ENCODE measurements at places on chromosomes 5 and 9. TPM values are rescaled to one million over a fixed set of nuclear protein-coding genes. Genes with fewer than 3 reads are reported as not detected.

GRCh38 chr5:53917095-53917494 lies 356.7 kb downstream of the NDUFS4 start:
- no peak for DNase-seq

DNA sequence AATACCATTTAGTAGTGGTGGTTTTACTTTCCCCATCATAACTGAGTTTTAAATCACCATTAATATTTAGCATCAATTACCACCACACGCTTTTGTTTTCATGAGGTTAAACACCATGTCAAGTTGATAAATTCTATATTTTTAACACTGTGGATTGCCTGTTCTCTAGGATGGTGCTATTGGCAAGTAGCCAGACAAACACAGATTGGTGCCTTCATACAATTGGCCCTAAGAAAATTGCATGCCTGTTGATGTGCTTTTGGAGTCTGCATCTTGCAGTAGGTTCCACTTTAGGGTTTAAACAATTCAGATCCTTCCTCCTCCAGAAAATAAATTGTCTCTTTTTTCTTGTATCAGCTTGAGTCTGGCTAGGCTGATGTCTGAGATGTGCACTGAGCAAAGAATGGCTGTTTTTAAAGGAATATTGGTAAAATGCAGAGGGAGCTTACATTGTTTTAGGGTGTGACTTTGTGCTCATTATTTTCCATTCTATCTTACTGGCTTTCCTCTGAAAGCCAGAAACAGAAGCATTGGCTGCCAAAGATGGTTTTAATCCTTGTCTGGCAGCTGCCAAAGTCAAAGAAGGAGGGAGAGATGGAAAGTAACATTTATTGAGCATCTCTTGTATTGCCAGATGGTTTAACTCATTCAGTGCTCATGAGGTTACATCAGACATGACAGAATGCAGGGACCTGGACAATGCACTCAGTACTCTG lies 19.6 kb upstream of the MAN2A1 start:
- no peak for DNase-seq

DNA sequence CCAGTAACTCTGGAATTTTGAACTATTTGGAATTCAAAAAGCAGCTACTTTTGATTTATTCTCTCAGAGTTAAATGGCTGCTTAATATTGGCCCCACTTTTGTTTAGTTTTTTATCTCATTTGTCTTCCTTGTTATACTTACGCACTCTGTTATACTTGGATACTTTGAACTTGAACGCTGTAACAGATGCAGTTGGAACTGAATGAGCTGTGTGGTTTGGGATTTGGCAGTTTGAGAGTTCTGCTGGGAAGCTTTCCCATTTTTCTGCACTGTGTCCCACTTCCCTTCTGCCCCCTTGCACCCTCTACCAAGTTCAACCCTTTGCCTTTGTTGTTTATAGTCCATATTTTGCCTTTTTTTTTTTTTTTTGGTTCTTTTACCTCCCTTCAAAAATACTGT lies 3.8 kb downstream of the RHOBTB3 start:
- DNase-seq, result no peak

Gene TMOD1
- 7.3 TPM for total RNA-seq

Gene SLC28A3
- total RNA-seq, result 0.41 TPM

GRCh38 chr9:77982581-77983319 lies 48.9 kb downstream of the GNAQ start:
- DNase-seq, result no peak

- no peak for DNase-seq
These were observed 111.7 kb upstream of the NEK6 start for GRCh38 chr9:124146031-124146561.

DNA sequence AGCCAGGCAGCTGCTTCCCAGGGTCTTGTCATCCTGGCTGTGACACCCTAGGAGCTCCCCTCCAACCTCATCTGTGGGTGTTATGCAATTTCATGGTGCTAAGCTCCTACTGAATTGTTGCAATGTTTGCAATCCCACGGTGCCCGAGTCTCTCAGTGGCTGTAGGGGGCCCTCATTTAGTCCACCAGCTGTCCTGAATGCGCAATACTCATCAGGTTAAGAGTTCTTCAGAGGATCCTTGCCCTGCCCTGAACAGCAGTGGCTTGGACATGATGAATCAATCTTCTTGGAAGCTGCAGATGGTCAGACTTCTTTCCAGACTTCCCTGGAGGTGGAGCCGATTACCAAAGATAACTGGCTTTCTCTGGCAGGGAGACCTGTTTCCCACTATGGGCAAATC lies 584.1 kb downstream of the CCDC171 start:
- no peak for DNase-seq

Gene OR1J2
- not detected for total RNA-seq

DNA sequence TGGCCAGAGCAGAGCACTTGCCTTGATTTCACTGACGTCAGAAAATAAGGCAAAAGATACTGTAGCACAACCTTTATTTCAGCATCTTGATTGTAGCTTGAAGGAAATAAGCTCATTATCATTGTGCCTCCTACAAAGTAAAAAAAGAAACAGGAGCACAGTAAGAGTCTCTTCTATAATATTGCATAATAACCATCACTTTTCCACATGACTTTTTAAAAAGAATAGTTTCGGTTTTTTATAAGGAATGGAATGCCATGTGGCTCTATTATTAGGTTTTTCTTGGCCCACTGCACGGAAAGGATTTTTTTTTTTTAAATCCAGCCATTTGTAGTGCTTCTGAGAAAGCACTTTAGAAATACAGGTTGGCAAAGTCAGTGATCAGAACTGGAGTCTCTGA lies 655.3 kb downstream of the LRRC70 start:
- no peak for DNase-seq

- no peak for DNase-seq
These were observed 576.9 kb upstream of the SGCD start for GRCh38 chr5:155750101-155750500.

Gene CTSV
- 6.3 TPM for total RNA-seq

DNA sequence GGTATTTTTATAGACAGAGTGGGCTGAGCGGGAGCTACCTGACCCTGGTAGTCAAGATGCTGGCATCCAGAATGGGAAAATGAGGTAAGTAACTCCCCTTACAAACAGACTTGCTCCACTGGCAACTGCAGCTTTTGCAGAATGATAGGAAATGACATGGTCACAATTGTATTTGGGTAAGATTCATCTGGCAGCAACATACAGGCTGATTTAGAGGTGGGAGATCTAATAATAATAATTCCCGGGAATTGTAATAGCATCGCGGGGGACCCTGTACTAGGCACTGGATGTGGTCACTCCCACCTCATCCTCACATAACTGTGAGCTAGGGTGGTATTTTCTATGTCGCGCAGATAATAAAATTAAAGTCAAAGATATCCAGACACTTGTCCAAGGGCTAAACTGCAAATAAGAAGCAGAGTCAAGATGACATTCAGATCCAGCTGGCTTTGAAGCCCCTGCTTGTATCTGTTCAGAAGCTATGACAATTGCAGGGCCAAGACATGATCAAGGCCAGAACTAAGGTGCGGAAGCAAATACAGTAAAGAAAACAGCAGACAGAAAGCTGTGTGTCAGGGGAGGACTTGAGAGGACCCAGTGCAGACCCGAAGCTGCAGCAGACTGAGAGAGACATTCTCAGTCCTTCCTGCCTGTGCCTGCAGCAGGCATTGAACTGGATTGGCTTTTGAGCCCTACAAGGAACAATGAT lies 507.2 kb downstream of the BNC2 start:
- DNase-seq, result no peak

DNA sequence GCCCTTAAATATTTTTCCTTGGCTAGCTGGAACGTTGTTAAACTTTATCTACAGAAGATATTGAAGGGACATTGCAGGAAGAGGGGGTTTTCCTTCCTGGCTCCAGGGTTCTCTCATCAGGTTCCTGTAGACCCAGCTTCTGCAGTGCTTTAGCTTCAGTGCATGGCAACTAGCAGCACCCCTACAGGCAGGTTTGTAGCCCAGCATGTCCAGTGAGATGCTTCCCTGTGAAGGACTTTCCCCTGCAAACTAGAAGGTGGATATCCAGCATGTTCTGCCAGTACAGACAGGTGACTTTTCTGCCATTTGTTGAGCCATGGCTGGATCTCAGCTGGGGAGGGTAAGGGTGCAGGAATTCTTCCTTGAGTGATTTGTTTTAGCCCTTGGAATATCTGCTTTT lies 10.4 kb downstream of the CCL28 start:
- no peak for DNase-seq

DNA sequence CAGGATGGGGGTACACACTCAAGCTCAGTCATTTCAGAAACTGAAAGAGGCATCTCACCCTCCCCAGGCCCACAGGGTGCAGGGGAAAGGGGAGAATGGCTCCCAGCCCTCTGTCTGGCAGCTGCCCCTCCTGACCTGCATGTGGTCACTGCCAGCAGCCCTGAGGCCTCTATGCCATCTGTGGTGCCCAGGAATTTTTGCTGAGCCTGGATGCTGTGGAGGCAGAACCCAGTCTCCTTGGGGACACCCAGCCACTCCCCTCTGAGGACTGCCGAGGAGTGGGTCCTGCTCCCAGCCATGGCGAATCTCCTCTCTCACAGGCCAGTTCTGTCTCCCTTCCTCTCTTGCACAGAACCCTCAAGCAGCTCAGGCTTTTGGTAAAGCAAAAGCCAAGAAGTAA lies 104.0 kb upstream of the ALDH1B1 start:
- DNase-seq, result no peak

Gene CDX1
- total RNA-seq, result 351 TPM

Gene RELL2
- 4.4 TPM for total RNA-seq

Gene HBEGF
- total RNA-seq, result 10.5 TPM

Gene CCL27
- total RNA-seq, result not detected

Gene RNF180
- 1.9 TPM for total RNA-seq

Gene MYMK
- not detected for total RNA-seq

DNA sequence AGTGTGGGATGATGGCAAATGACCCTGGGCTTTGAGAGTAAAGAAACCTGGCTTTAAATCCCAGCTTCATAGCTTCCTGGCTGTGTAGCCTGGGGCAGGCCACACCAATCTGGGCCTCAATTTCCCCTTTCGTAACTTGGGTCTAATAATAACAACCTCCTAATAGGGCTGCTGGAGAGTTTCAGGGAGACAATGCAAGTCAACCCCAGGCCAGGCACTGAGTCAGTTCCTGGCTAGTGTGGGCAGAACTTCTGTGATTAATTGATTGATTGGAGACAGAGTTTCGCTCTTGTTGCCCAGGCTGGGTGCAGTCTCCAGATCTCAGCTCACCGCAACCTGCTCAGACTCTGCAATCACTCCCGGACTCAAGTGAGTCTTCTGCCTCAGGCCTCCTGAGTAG lies 3.3 kb upstream of the SH2D3C start:
- no peak for DNase-seq

Gene NEUROG1
- total RNA-seq, result not detected

DNA sequence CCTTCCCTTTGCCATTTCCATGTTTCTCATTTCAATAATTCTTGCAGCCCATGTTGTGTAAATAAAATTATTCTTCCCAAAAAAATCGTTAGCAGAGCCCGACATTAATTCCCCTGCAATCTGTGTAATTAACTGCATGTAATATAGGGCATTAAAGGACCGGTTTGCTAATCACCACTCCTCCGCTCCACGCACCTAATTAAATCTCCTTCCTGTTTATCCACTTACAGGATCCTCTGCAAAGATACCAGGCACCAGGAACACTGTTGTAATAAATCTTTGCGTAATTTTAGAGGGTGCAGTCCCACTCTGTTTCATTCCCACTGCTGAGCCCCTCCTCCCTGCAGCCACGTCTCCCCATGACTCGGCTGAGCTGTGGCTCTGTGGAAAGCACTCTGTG lies 105.0 kb upstream of the PPP1R26 start:
- no peak for DNase-seq

DNA sequence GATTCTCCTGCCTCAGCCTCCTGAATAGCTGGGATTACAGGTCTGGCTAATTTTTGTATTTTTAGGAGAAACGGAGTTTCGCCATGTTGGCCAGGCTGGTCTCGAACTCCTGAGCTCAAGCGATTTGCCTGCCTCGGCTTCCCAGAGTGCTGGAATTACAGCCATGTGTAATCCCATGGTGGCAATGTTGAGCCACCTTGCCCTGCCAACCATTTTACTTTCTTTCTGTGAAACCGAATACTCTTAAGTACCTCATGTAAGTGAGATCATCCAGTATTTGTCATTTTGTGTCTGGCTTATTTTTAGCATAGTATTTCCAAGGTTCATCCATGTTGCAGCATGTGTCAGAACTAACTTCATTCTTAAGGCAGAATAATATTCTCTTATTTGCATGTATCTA lies 8.2 kb downstream of the PRRC2B start:
- DNase-seq, result no peak

Gene ERGIC1
- 170 TPM for total RNA-seq

DNA sequence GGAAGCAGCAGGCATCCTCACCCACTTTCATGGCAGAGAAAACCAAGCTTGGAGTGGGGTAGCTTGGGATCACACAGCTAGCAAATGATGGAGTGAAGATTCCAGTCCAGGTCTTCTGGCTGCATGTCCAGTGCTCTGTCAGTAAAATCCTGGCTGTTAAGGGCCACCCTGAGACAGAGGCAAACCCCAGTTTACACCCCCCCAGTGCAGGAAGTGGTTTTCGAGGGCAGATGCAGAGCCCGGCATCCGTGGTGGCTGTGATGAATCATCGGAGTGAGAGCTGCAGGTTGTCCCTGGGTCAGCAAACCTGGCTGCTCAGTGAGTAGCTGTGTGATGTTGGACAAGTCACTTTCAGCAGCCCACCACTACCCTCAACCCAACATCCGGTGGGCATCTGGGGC lies 115.4 kb downstream of the RGS3 start:
- peak; percentile 80 for DNase-seq

GRCh38 chr5:31397926-31398557 lies 133.9 kb downstream of the DROSHA start:
- DNase-seq, result no peak

GRCh38 chr5:6729386-6730310 lies 16.4 kb downstream of the TENT4A start:
- DNase-seq, result peak; percentile 63

Data from transverse colon (tissue), 4 donors.